ENCODE measurements at places on chromosomes 6 and 20.

GRCh38 chr6:157393669-157394327, 12.8 kb downstream of the ZDHHC14 start:
- no peak for DNase-seq

- DNase-seq: no peak
Measured at GRCh38 chr6:9581155-9581554, 833.7 kb downstream of the TFAP2A start.

- DNase-seq: no peak
Measured at GRCh38 chr6:159819932-159820640, 20.0 kb downstream of the PNLDC1 start.

- DNase-seq: no peak
Measured at GRCh38 chr20:17614812-17615644, 45.2 kb downstream of the DSTN start.

GRCh38 chr6:44641344-44642031, 254.0 kb downstream of the CDC5L start:
- no peak for DNase-seq

GRCh38 chr6:37889486-37889885, 70.0 kb downstream of the ZFAND3 start:
- DNase-seq: no peak

GRCh38 chr6:15516378-15516777, 146.4 kb downstream of the DTNBP1 start:
- no peak for DNase-seq

- no peak for DNase-seq
Measured at GRCh38 chr6:17476511-17476910, 83.1 kb downstream of the CAP2 start.

DNA sequence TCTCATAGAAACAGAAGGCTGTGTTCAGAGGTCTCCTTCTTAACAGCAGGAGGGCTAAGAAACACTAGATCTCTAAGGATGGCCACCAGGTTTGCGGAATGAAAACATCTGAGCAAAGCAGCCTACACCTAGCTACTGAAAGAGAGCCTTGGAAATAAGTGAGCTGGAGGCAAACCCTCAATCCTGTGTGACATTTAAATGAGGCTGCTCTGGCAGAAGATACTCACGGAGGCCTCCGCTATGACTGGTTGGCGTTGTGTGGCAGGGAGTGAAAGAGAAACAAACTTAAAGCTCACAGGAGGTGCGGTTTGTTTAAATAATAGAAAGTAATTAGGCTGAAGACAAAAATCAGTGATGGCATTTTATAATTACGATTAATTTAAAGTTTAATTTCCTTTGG, 162.0 kb upstream of the RNF217 start:
- no peak for DNase-seq

GRCh38 chr6:81950877-81951276, 198.4 kb upstream of the TENT5A start:
- no peak for DNase-seq

- no peak for DNase-seq
Measured at GRCh38 chr20:1800777-1801176, 94.4 kb upstream of the SIRPA start.

DNA sequence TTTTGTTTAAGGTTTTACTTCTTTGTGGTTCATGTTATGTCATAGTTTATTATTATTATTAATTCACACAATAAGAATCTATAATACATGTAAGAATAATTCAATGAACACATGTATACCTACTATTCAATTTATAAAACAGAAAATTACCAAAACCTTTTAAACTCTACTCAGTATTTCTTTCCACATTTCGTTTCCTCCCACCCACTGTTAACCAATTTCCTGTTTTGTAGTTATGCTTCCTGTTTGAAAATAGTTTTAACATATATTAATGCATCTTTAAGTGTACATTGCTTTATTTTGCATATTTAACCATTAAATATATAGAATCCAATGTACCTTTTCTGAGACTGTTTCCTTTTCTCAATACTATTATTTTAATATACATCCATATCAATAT, 397.9 kb upstream of the SPTLC3 start:
- no peak for DNase-seq

- peak; percentile 94 for DNase-seq
Measured at GRCh38 chr6:17156112-17156921, 54.5 kb downstream of the STMND1 start.

GRCh38 chr6:121961619-121962125, 437.8 kb upstream of the HSF2 start:
- DNase-seq: no peak

DNA sequence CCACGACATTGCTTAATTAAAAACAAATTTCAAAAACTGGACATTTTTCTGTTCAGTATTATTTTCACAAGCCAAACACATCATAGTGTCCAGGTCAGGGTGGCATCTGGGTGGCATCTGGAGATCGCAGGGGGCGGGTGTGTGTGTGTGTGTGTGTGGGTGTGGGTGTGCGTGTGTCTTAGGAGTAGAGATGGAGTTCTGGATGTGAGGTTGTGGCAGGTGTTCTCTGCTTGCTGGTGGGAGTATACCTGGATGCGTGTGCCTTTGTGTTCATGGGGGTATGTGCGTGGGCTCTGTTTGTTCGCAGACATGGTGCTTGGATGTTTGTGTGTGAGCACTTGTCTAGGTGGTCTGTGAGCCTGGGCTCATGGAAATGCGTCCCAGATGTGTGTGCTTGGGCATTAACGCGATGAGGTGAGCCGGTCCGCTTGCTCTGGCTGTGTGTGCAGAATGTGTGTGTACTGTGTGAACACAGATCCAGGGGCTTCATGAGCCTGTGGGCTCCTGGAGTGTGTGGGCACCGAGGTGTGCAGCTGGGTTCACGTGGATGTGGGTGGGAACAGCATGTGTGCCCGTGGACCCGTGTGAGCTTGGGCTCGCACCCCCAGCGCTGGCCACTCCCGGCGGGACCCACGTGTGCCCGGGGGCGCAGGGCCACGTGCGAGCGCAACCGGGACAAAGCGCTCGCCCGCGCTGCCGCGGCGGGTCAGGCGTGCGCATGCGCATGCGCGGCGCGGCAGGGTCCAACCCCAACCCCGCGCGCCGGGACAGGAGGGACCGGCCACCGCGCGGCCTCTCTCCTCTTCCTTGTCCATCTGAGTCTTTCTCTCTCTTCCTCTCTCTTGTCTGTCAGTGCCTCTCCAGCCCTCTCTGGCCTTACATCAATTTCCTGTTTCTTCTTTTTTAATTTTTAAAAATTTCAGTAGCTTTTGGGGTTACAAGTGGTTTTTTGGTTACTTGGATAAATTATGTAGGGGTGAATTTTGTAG, 60.4 kb downstream of the SRC start:
- no peak for DNase-seq

DNA sequence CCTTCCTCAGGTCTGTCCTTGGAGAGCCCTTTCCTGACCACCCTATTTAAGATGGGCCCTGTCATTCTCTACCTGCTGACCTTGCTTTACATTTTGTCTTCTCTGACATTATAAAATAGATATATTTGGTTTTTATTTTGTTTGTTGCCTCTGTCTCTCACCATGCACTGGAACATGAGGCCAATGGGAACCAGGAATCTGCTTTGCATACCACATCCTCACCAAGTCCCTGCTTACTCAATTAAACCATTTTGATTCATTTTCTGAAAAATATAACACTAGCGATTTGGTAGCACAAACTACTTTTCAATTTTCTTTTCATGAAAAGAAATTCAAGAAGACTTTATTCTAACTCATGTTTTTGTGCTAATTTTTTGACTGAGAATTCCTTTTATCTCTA, 32.8 kb upstream of the POPDC3 start:
- no peak for DNase-seq

GRCh38 chr6:88748141-88748540, 215.3 kb downstream of the RNGTT start:
- DNase-seq: no peak

GRCh38 chr6:22627644-22628043, 58.3 kb downstream of the HDGFL1 start:
- DNase-seq: no peak

- no peak for DNase-seq
Measured at GRCh38 chr20:46183768-46184167, 65.7 kb downstream of the CD40 start.

GRCh38 chr6:61909486-61909885, 376.5 kb downstream of the KHDRBS2 start:
- DNase-seq: no peak

DNA sequence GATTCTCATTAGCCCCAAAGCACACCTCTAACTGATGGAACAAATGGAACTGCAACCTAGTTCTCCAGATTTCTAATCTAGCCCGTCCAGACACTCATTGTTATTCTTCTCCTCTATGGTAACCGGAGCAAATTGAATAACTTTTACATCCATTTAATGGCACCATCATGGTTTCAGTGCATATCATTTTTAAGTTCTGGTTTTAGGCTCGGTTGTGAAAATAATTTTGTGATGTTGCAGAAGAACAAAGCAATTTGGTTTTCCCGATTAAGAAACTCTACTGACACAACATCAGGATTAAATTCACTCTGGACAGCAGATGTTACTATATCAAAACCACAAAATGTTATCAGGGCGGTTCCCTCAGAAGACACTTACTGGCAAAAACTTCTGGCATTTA, 42.5 kb upstream of the HBS1L start:
- DNase-seq: no peak

DNA sequence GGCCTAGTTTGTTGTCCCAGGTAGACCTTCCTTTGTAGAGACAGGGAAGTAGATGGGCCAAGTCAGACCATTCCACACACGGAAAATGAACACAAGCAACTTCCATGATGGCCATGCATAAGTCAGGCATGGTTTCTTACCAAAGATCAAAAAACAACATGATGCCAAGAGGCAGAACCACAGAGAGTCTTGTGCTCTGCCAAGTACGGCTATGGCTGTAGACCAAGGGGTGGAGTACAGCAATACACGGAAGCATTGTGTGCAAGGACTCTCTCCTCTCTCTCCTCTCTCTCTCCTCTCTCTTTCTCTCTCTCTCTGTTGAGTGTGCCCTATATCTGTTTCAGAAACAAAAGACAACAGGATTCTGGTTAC, 4.8 kb upstream of the DUSP22 start:
- DNase-seq: no peak

- no peak for DNase-seq
Measured at GRCh38 chr6:169449221-169449620, 195.6 kb upstream of the THBS2 start.

GRCh38 chr6:37473364-37474095, 26.2 kb downstream of the CCDC167 start:
- DNase-seq: no peak

All from tibial nerve (tissue), 4 donors.